ENCODE measurements at places on chromosomes 3 and 15.
A peak's percentile ranks its signal among the peaks of the same experiment; 100 is the strongest.

GRCh38 chr3:72894976-72895552 lies 7.2 kb downstream of the GXYLT2 start:
- DNase-seq = no peak

GRCh38 chr15:82933576-82933975 lies 18.9 kb downstream of the HOMER2 start:
- no peak for DNase-seq

- no peak for DNase-seq
These were observed 173.1 kb upstream of the CDIN1 start for GRCh38 chr15:36406366-36406765.

GRCh38 chr3:40939741-40940130 lies 259.6 kb upstream of the CTNNB1 start:
- DNase-seq = no peak

DNA sequence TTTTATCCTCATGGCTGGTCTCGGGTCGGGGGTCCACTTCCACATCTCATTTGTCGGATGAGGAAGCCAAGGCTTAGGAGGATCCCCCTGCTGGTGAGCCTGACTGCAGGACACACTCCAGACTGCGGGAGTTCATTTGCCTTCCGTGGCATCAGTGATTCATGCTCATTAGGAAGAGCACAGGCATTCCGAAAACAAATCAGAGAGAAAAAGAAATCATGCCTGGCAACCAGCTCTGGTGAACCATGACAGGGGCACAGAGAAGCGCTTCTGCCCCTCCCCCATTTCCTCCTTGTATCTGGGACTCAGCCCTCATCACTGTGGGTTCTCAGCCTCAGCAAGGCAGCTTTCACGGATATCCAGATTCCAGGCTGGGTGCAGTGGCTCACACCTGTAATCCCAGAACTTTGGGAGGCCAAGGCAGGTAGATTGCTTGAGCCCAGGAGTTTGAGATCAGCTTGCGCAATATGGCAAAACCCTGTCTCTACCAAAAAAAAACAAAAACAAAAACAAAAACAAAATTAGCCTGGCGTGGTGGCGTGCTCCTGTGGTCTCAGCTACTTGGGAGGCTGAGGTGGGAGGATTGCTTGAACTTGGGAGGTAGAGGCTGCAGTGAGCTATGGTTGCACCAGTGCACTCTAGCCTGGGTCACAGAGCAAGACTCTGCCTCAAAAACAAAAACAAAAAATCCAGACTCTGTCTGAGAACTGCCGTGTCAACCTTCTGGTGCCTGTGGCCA lies 28.4 kb downstream of the IRAK2 start:
- DNase-seq = peak; percentile 45

GRCh38 chr15:67884514-67885174 lies 44.8 kb upstream of the RNU6-1 start:
- peak; percentile 60 for DNase-seq

- no peak for DNase-seq
These were observed 570 bp downstream of the APH1B start for GRCh38 chr15:63277893-63278456.

DNA sequence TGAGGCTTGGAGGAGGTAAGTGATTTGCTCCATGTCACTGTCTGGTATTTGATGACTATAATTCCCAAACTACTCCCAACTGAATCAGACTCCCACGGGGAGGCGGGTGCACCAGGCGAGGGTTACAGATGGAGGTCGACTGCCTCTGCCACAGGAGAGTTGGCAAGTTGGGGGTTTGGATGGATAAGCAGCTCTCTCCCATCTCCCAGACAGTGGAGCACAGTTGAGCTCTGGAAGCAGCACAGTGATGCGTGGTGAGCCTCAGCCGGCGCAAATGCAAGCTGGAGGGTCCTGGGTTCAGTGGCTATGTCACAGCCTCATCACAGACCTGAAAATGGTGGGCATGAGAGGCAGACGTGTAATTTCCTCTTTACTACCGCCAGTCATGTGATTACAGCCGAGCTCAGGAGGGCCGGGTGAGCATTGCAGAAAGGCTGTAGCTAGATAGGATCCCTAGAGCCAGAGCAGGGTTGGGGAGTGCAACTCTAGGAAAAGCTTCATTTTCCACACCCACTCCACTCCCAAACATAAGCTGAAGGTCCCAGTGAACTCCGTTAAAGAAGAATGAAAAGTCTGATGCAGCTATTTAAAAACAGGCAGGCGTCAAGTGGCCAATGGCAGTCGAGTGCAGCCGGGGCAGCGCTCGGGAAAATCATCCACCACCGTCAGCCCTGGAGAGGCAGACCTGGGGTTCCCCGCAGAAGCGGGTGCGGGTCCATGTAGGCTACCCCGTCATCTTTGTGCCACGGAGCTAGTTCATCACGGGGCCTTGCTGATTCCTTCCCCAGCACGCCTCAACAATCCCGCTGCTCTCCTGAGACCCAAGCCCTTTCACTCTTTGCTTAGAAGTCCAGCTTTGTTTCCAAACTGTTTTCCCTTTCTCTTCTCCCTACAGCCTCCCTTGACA lies 33.3 kb upstream of the VPS8 start:
- DNase-seq = no peak

DNA sequence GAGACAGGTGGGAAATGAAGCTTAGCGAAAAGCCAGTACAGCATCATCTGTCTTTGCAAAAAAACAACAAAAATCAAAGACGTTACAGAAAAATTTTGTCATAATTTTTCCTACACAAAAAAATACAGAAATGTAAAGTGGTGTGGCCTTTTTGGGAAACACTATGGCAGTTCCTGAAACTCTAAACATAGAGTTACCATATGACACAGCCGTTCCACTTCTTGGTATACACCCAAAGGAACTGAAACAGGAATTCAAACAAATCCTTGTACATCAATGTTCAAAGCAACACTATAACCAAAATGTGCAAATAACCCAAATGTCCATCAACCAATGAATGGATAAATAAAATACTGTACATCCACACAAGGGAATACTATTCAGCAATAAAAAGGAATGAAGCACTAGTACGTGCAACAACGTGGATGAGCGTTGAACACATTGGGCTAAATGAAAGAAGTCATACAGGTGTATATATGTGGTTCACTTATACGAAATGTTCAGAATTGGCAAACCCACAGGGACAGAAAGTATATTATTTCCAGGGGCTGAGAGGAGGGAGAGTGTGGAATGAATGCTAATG lies 46.8 kb downstream of the GLB1 start:
- no peak for DNase-seq

DNA sequence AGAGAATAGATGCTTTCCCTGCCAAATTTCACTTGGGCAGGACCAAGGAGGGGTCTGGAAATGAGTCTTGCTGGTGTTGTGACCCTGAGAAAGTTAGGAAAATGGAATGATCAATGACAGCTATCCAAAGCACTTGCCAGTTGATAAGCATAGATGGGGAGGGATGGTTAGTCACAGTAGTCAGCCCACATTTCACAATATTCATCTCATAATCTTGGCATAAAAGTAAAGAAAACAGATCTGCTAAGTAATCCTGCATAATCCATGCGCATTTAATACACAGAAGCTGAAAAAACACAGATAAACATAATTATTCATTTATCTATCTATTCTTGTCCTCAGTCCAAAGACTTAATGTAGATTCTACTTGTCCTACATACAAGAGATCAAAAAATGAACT lies 184.1 kb downstream of the ZIC4 start:
- no peak for DNase-seq

DNA sequence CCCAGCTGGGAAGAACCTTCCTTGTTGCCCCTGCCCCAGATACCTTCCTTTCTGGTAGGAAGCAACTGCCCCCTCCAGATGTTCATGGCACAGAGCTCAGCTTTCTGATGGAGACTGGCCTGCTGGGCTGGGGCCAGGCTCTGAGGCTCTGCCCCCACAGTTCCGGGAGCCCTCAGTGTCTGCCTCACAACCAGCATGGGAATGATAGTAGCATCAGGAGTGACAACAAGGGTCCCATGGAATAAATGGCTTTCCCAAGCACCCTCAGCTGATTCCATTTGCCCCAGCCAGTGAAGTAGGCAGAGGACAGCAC lies 65.6 kb upstream of the IQSEC1 start:
- DNase-seq = no peak
